COR-L47 (cell line): ENCODE measurements at places on chromosomes 2 and 18.

GRCh38 chr2:70655786-70656185 is 102.2 kb upstream of the TGFA start:
- no peak for DNase-seq

- no peak for DNase-seq
Observed at GRCh38 chr2:74850496-74851190, 16.7 kb downstream of the HK2 start.

DNA sequence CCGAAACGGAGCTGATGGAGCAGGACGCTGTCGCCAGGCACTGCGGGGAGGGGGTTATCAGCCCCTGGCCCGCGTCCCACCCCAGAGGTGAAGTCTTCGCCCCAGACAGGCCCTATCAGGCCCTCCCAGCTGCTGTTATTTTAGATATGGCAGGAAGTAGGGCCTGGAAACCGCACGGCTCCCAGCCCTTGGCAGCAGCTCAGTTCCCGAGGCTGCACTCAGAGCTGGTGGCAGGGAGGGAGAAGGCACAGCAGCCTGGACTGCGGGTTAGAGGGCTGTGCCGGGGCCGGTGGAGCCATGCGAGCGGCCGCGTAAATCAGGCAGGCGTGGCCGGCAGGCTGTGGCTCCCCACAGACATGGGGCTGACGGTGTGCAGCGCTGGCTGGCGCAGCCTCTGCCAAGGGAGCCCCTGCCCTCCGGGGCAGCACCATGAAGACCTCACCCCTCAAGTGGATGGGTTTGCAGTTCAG is 111.4 kb downstream of the NFATC1 start:
- DNase-seq, result no peak

DNA sequence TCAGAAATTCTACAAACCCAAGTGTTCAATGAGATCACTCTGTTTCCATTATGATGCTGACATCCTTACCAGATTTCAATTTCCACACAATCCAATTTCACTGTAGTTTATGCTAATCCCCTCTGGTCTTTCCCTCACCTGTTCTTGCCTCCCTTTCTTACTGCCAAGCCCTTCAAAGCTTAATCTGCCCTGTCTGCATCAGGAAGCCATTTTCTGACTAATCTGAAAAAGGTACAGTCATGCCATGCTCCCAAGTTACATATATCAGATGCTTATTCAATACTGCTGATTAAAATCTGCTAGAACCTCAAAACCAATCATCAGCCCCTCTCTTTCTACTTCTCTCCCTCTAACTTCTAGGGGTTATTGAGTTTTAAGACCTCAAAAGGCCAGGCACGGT is 8.9 kb downstream of the KRTCAP3 start:
- no peak for DNase-seq

- peak; percentile 14 for DNase-seq
Observed at GRCh38 chr18:51196118-51196810, 1.2 kb downstream of the MEX3C start.

- DNase-seq, result no peak
Observed at GRCh38 chr18:51655327-51655698, 457.8 kb upstream of the MEX3C start.

GRCh38 chr18:58438161-58438957 is 190.5 kb downstream of the ALPK2 start:
- no peak for DNase-seq

GRCh38 chr2:11750422-11750821 is 4.0 kb downstream of the LPIN1 start:
- no peak for DNase-seq

DNA sequence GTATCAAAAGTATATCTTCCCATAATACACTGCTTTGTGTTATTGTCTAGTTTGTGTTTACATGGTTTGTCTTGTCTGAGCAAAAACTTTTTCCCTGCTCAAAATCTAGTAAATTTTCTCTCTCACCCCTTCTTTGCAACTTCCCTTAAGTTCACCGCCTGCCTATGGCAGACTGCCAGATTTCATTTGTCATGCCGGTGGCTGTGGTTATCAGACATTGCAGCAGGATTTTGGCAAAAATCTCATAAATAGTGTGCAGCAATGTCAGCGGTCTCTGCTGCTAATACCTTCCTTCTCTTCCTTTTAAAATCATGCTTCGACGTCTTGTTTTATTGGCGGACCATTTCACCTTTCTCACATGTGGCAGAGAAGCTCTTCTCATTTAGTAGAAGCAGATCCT is 45.6 kb upstream of the TMEM178A start:
- no peak for DNase-seq

DNA sequence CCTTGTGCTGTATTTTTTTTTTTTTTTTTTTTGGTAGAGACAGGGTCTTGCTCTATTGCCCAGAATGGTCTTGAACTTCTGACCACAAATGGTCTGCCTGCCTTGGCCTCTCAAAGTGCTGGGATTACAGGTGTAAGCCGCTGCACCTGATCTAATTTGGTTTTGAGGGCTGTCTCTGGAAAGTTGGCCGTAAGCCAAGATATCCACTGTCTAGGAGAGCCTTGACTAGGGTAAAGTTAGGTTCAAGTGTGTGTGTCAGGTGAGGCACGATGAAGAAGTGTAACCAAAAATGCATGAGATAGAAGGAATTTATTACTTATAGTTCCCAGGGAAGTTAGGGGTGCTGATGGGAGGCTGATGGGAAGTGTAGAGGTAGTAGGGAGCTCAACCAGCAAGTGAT is 46.7 kb downstream of the INO80C start:
- DNase-seq, result no peak
